ENCODE measurements at places on chromosomes 7 and 10.

- DNase-seq, result no peak
These were observed 228.5 kb downstream of the CDK14 start for GRCh38 chr7:90824386-90825307.

DNA sequence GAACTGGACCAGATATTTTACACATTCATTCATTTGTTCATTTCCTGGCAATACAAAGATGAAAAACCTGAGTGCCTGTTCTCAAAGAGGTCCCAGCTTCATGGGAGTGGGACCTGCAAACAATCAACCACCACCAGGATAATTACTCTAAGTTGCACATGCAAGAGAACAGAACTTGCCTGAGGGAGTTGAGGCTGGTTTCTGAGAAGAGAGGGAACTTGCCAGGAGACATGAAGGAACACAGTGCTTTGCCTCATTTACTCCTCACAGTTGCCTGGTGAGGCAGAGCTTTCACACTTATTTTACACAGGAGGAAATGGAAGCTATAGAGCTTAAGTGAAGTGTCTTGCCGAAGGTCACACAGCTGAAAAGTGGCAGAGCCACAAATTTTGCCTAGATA lies 170.1 kb downstream of the SORCS3 start:
- DNase-seq, result no peak

DNA sequence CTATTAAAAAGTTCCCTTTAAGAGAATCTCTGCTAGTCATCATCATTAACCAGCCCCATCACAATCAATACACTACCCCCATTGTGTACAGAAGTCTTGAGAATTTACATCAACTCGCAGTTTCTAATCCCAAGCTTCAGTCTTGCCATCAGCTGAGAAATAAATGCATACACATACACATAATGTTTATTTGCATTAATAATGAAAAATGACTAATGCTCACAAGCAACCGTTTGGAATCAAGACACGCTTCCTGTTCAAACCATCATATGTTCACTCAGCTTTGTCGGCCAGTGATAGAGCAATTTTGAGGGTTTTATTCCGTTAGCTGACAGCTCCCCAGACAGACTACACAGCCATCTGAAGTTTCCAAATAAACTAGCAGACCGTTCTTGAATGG lies 287.1 kb downstream of the SFMBT2 start:
- no peak for DNase-seq

DNA sequence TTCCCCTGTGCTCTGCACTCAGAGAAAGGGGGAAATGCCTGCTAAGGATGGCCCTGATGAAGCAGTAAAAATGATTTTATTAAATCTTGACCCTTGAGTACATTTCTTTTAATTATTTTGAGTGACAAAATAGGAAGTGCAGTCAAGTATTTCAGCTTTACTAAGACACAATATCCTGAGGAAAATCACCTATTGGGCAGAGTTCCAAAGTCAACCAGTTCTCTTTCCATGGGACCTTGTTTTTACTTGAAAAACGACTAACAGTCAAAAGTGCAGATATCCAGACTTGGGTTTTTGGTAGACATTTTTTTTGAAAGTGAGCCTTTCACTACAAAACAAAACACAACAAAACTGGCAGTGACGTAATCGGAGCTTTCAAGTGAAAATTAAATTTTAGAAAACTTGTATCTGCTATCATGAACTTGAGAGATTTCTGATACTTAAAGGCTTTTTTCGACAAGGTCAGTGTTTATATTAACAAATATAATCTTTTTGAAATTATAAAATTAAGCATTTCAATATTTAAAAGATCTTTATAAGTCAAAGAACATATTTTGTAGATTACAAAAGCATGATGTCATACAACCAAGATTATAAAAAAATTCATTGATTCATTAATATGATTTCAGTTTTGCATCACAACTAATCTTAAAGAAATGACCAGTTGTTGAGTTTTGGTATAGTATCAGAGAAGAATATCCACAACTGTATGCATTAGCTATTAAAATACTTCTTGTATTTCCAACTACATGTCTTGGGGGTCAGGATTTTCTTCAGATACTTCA lies 513.8 kb upstream of the AKR1E2 start:
- DNase-seq, result no peak

- no peak for DNase-seq
These were observed 11.9 kb downstream of the CHST3 start for GRCh38 chr10:71975871-71976725.

- peak; percentile 39 for DNase-seq
These were observed 659 bp downstream of the OPTN start for GRCh38 chr10:13100349-13101294.

DNA sequence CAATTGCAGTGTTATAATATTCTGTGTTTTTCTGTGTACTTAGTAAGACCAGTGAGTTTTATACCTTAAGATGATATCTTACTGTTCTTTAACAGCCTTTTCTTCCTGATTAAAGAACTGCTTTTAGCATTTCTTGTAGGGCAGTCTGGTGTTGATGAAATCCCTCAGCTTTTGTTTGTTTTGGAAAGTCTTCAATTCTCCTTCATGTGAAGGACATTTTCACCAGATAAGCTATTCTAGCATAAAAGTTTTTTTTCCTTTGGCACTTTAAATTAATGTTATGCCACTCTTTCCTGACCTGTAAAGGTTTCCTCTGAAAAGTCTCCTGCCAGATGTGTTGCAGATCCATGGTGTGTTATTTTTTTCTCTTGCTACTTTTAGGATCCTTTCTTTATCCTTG lies 1059.8 kb downstream of the LRMDA start:
- DNase-seq, result no peak

GRCh38 chr7:99191869-99192596 lies 15.9 kb downstream of the KPNA7 start:
- DNase-seq, result no peak

DNA sequence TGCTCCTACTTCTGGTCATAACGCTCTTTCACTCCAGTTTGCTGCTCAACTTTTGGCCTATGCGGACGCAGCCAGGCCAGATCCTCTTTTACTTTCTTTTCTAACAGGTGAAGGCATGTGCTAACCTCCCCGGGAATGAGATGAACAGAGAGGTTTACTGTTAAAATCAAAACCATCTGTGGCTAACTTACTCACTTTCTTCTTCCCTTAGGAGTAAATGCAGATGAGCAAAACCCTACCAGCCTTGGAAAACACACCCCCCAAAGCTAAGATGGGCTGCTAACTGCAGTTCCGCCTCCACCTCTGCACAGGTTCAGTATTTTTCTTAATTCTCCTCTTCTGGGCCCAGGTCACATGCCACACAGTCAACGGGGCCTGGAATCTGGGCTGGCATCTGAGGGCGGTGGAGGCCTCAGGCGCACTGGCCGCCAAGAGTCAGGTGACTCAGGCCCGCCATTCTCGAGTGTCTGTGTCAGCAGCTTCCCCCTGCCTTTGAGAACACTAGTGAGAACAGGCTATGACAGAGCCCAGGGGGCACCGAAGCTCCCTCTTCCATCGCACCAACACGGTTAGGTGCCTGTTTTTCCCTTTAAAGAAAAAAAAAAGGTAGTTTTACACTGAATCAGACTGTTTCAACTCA lies 11.1 kb downstream of the FAM53B start:
- peak; percentile 62 for DNase-seq

- no peak for DNase-seq
These were observed 71.7 kb downstream of the NRBF2 start for GRCh38 chr10:63204667-63205391.

DNA sequence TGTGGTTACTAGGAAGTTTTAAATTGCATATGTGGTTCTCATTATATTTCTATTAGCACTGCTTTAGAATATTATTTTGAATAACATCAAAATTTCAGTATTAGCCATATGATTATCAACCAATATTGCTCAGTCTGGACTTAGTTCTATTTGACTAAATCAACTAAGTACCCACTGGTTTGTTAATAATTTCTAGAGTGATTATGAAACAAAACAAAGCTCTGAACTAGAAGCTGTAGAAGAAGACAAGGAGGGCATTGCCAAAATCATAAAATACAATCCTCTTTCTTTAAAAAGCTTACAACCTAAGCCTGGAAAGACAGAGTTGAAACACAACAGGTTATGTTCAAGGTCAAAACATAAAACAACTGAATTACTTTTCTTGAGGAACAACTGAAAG lies 204.7 kb downstream of the KMT2C start:
- DNase-seq, result no peak

DNA sequence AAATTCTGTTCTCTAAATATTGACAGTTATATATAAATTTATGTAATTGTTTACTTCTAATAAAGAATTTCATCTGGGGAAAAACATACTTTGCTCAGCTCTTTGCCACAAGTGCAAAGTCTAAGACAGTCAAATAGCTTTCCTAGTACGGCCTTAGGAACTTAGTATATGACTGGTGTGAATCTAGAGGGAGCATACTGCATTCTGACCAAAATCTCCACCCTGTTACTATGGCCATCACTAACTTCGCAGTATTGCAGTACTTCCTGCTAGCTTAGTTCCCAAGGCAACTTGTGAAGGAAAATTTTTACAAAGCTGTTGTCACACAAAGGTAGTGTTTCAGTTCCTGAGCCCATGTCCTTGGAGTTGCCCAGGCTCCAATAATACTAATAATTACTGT lies 181.5 kb downstream of the CFTR start:
- no peak for DNase-seq

GRCh38 chr10:11208243-11208642 lies 190.6 kb downstream of the CELF2 start:
- no peak for DNase-seq

GRCh38 chr10:129628823-129629222 lies 161.8 kb downstream of the MGMT start:
- no peak for DNase-seq

DNA sequence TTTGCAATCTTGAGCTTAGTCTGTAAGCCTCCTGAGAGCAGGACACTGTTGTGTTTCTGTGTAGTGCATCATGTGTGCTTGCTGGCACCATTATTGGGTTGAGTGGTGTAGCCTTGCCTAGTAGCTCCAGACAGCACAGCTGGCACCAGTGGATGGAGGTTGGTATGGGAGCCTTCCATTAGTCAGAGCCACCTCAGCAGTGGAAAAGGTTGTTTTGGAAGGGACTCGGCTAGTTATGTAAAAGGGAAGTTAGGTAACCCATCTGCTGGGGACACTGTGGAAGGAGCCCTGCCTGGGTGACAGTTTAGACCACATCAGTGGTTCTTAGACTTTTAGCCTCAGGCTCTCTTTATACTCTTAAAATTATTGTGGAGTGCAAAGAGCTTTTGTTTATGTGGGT lies 16.3 kb downstream of the MINDY4 start:
- no peak for DNase-seq

DNA sequence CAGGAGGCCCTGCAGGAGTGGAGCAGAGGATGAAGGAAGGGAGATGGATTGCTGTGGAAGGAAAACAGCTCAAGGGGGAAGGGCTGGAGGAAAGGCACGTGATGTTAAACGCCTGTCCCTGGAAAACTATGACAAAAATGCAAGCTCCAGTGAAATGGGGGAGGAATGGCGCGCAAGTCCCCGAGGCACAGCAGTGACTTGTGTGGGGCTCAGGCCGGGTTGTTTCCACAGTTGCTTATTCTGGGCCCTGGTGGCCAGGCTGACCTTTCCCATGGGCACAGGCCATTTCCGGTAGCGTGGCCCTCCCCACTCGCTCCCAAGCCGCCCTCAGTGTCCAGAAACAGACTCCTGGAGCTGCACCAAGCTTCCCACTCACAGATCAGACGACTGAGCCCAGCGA lies 68.1 kb upstream of the PDGFA start:
- DNase-seq, result no peak

DNA sequence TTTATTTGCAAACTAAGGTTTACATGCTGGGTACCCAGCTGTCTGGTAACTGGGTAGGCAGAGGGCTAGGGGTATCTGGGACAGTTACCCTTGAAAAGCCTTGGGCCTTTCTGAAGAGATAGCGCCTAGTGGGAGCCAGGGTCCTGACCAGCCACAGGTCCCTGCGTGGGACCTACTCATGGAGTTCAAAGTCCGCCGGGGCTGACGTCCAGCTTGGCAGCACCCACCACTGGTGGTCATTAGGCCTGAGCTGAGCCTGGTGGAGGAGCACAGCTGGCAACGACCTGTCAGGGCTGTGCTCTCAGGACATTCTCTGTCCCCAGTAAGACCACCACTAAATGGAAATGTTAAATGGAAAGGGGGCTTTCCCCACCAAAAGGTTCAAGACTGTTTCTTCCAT lies 20.0 kb downstream of the GUSB start:
- DNase-seq, result no peak

- no peak for DNase-seq
These were observed 799.7 kb upstream of the IGFBP3 start for GRCh38 chr7:46720761-46721160.

DNA sequence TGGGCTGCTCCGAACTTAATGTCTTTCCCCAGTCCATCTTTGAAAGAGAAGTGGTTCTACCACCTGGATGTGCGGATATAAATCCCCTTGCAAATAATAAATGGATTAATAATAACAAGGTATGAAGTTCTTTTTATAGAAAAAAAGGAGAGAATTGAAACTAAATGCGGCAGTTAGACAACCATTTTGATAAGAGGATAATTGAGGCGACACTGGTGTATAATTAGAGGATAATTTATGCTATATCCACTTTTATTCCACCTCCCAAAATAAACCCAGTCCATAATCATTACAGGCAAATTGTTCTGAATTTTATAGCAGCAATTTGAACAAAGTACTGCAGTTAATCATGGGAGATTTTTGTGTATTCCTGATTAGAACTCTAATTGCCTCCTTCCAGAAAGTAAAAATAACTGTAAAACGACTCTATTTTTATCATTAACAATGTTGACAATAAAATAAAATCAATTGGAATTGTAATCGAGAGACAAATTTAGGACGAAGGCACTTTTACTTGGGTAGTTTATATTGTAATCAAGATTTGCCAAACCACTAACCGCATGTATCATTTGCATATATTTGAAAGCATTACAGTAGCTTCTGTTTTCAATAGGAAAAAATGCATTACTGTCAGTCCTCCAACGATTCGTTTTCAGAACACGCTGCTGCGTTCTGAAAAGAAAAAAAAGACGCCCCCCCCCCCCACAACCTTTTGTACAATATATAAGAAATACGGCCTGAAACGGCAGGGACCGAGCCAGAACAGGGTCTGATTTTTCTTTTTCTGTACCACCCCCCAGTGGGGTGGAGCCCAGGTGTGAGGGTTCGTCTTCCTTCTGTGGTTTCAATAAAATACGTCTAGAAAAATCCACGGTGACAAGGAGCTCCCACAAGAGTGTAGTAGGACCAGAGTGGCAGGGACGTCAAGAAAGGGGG lies 838 bp upstream of the DLX6 start:
- DNase-seq, result no peak

- no peak for DNase-seq
These were observed 31.9 kb downstream of the NAPEPLD start for GRCh38 chr7:103116991-103117390.

- DNase-seq, result no peak
These were observed 92.8 kb downstream of the BMS1 start for GRCh38 chr10:42875388-42875755.

DNA sequence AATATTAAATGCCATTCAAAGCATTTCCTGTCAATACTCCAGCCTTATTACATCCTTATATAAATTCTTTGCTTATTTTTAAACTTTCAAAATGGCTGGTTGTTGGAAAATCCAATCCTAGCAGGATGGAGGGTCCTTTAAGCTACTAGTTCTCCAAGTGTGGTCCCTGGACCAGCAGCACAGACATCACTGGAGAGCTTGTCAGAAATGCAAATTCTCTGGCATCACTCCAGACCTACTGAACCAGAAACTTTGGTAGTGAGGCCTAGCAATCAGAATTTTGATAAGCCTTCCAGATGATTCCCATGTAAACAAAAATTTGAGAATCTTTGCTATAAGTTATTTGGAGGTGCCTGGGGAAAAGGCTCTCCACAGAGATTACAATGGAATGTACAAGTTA lies 43.8 kb downstream of the CALCR start:
- DNase-seq, result no peak
